ENCODE measurements at places on chromosomes 16 and 17. TPM values are rescaled to one million over a fixed set of nuclear protein-coding genes. Genes with fewer than 3 reads are reported as not detected.

GRCh38 chr17:60102632-60103096 lies 23.9 kb upstream of the HEATR6 start:
- peaks cover 2% of the 10 kb centered on the region for H3K36me3 ChIP-seq
- H3K4me3 ChIP-seq: peak overlapping the region; percentile 59
- H3K27me3 ChIP-seq: peaks cover 38% of the 10 kb centered on the region
- H3K4me1 ChIP-seq: peaks cover 15% of the 10 kb centered on the region

Gene NTN1
- total RNA-seq: not detected

DNA sequence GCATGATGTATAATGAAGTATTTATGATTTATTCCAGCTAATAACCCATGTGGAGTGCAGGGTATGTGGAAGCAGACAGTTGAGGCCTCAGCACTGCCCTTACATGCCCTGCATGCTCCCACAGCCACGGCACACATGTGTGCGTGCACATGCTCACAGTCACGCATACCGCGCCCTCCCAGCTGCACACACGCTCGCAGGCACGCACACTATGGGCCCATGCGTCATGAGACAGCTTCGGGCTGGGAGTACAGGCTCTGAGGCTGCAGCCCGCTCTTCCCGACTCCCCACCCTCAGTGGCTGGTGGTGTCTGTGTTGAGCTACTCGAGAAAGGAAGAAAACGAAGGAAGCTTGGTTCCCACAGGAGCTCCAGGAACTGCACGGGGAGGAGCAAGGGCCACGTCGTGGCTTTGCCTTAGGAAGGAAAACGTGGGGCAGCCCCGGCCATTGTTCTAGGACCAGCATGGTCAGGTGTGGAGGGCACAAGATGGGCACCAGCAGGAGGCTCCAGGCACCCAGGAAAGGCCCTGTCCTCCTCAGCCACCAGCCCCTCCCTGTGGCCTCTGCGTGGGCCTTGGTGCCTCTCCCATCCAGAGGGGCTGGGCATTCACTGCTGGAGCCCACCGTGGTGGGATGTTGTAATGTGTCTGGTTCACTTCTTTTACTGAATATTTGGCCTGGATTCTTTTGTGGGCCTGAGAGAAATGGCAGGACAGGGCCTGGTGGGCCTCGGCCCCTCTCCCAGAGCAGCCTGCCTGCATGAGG lies 27.5 kb upstream of the CDH15 start:
- peaks cover 30% of the 10 kb centered on the region for H3K36me3 ChIP-seq
- no peak overlapping the region for H3K4me3 ChIP-seq
- no peak for DNase-seq
- H3K4me1 ChIP-seq: no peaks in the 10 kb centered on the region

DNA sequence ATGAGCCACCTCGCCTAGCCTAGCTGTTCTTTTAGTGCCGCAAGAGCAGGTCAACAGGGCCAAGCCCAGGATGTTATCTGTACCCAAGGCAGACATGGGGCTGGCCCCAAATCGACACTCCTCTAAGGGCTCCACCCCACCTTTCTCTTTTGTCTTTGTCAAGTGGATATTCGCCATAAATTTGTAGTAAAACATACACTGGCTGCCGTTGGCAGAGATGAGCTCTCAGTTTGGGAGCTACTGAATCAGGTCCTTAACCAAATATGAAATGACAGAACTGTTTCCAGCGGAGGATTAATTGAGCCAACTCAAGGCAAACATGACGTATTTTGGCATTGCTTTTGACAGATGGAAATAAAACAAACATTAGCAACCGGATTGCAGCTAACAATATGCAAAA lies 556.9 kb upstream of the CDH5 start:
- DNase-seq: no peak
- H3K4me1 ChIP-seq: no peaks in the 10 kb centered on the region
- no peaks in the 10 kb centered on the region for H3K27me3 ChIP-seq
- H3K36me3 ChIP-seq: no peaks in the 10 kb centered on the region
- no peak overlapping the region for H3K4me3 ChIP-seq

DNA sequence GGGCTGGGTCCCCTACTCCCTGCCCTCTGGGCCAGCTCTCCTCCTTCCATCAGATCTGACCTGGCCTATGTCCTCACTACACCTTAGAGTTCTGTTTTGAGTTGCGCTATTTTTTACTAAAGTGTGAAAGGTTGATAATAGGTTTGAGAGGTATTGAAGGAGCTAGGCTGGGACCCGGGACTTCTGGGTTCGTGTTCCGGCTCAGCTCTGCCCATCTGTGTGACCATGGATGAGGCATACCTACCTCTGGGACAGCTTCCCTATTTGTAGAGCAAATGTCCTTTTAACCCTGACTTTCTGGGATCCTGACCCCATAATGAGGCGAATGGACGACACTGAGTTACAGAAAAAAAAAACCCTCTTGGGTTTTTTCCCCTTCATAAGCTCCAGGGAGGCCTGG lies 36.0 kb downstream of the IL21R start:
- peaks cover 4% of the 10 kb centered on the region for H3K4me1 ChIP-seq
- DNase-seq: no peak
- no peaks in the 10 kb centered on the region for H3K27me3 ChIP-seq

DNA sequence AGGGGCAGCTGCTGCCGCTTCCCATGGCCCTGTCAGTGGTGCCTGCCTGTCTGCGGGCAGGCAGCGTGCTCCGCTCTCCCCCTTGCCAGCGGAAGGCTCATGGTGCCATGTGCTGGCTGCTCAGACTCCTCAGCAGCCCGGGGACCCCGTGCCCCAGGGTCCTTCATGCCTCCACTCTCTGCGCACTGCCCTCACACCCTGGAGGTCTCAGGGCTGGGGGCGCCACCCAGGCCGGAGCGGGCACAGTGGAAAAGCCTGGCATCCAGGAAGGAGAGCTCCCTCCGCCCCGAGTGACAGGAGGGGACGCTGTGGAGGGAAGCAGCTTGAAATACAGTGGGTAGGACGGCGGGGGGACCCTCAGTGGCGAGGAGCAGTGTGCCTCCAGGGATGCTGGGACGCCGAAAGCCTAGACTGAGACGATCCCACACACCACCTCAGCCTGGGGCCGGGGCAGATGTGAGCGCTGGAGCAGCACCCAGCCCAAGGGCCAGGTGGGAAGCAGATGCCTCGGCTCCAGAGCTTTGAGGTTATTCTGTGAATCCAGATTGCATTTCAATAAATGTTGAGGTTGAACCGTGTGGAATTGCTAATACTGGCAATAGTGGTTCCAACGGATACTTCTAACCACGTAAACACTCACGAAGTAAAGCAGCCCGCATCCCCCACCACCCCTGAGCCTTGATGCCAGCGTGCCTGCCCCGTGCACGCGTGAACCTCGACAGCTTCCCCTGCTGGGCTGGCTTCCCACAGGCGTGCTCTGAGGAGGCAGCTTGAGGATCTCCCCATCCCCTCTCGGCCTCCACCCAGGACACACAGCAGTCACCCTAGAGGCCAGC lies 6.5 kb downstream of the TMEM204 start:
- DNase-seq: no peak
- H3K36me3 ChIP-seq: peaks cover 69% of the 10 kb centered on the region
- H3K4me3 ChIP-seq: no peak overlapping the region
- peaks cover 83% of the 10 kb centered on the region for H3K4me1 ChIP-seq
